ENCODE measurements at places on chromosomes 3 and 15.

GRCh38 chr3:171791692-171792076 lies 18.6 kb downstream of the PLD1 start:
- no peak for DNase-seq

DNA sequence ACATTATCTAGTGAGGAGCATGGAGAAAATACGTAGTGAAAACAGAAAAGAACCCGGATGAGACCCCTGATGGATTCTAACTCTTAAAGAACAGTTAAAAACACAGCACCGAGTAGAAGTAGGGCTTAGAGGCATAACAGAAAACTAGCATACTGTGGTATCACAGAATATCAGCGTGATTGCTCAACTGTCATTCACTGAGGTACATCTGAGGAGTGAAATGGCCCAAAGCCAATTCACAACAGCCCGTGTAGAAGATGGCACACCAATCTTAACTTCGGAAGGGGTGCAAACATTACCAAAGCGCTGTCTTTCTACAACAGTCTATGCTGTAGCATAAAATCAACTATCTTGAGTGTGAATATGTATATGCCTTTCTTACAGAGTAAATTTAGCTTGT lies 1.8 kb downstream of the CLASP2 start:
- no peak for DNase-seq

DNA sequence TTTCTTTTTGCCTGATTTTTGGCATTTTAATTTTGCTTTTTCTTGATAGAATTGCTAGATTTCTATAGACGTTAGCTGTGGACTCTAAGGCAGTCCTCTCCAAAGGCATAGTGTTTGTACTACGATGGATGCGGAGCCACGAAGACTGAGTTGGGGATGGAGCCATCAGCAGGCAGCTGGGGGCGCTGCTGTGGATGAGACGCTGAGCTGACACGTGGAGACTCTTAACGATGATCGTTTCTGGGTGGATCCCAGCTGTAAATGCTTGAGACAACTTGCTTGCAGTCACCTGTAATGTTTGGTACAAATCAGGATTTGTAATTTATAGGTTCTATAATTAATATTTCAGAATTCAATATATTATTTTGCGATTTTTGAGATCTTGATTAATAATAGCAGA lies 13.3 kb upstream of the PPP1R2 start:
- DNase-seq, result no peak

- no peak for DNase-seq
Observed at GRCh38 chr3:50146316-50146901, 8.7 kb upstream of the SEMA3F start.

DNA sequence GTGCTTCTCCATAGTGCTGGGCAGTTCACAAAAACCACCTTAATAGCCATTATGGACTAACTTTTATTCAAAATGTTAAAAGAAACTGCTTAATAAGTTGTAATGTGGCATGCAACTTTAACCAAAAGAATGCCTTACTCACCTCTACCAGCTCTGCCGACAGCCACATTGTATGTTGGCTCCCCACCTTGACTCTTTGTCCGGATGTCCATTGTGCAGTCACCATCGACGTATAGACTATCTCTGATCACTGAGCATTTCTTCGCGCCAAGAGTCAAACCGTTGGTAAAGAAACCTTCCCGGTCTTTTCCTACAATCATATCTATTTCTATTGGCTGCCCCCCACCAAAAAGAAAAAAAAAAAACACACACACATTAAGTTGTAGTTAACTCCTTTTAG lies 2.5 kb downstream of the PFN2 start:
- DNase-seq, result no peak

GRCh38 chr15:57045741-57046382 lies 127.4 kb downstream of the TCF12 start:
- DNase-seq, result no peak

GRCh38 chr3:11716573-11717290 lies 73.0 kb upstream of the VGLL4 start:
- no peak for DNase-seq

DNA sequence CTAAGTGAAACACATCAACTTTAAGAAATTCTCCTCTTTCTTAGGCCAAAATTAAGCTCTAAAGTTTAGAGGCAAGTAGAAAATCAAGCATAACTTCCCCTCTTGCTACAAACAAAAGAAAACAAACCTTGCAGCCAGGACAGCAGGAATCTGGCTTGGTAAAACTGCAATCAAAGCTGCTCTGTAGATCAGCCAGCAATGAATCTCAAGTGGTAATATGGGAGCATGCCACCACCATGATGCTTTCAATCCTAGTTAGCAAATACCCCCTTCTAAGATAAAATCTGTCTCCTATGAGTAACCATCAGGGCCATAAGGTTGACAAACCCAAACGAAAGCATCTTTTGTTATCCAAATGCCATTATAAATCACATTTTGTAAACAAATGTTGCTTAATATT lies 208.3 kb upstream of the PLSCR5 start:
- no peak for DNase-seq

GRCh38 chr3:62467966-62468722 lies 94.8 kb upstream of the FEZF2 start:
- no peak for DNase-seq

- no peak for DNase-seq
Observed at GRCh38 chr3:159501029-159501428, 487.6 kb upstream of the IL12A start.

DNA sequence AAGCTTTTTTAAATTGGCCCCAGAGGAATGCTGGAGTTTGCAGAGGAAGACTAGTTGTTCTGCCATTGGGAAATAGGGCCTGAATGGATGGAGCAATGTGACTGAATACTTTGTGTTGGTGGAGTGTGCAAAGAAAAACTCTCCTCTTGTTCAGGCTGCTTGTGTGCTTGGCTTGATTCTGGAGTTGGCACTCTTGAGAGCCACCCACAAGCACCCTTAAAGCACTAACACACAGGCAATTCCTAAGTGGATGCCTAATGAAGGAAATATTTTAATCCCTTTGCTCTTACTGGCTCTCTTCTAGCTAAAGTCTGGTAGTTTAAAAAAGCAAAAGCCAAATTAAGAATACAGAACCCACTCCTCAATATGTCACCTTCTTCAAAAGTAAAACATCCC lies 304.4 kb upstream of the C2CD4B start:
- DNase-seq, result no peak

DNA sequence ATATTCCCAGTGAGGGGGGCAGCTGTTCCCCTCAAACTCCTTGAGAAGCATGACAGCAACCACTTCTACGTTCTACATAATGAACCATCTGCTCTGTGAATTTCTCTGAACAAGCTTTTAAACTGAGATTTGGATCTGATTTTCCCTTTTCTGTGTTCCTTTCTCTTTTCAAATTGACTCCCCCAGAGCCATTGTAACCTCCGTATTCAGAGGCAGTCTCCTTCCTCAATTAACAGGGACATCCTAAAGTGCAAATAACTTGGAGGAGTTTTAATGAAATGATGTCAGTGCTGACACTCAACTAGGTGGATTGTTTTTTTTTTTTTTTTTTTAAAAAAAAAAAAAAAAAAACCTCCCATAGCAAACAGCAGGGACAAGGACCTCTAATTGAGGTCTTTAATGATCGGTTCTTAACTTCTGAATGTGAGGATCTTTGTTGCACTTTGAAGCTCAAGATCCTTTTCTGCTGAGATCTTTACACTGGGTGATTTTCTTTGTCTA lies 48.8 kb downstream of the ADAMTS9 start:
- DNase-seq, result no peak

DNA sequence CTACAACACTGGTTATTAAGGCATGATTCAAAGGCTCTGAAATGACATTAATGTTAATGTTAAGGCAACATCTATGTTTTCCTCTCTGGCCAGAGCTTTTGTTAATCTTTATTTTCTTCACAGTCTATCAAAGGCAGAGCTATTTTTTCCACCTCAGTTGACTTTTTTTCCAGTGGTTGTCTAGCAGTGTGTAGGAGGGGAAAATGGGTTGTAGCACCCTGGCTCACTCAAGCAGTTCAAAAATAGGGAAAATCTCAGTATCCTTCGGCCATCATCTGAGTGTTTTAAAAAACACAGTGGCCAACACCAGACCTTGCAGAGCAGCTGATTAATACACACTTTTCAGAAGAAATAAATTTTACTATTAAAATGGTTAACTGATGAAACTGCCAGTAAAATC lies 21.4 kb downstream of the CBLB start:
- no peak for DNase-seq

- DNase-seq, result no peak
Observed at GRCh38 chr15:81015621-81016488, 15.1 kb downstream of the TLNRD1 start.

DNA sequence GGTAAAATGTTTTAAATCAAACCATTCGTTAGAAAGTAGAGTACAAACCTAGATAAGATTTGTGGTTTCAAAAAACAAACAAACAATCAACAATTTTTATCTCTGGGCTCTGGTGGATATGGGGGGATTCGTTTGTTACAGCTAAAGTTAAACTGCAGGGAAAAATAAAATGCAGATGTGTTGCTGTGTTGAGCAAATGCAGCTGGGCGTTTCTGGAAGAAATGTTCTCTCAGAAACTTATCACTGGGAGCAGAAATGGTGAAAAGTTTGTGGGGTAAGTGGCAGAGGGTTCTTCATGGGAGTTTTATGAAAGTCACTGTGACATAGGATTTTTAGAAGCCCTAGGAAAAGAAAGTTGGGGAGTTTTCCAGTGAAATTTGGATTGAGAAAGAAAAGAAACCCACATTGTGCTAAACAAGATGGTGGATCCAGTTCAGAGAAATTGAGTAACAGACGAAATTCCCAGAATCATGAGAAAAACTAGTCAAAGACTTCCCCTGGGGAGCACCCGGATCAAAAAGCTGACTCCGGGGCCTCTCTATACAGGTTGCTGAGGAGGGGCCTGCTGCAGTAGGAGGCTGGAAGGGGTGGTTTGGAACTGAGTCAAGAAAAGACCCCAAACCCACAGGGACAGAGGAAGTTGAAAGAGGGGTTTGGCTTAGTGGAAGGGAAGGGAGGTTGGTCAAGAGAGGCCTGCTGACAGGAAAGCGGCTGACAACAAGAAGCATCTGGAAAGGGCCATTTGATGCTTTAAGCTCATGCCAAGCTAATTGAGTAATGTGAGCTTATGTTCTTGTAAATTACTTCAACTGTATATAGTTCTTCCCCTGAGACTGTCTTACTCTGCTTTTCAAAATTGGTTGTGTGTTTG lies 108.7 kb downstream of the RARB start:
- no peak for DNase-seq

DNA sequence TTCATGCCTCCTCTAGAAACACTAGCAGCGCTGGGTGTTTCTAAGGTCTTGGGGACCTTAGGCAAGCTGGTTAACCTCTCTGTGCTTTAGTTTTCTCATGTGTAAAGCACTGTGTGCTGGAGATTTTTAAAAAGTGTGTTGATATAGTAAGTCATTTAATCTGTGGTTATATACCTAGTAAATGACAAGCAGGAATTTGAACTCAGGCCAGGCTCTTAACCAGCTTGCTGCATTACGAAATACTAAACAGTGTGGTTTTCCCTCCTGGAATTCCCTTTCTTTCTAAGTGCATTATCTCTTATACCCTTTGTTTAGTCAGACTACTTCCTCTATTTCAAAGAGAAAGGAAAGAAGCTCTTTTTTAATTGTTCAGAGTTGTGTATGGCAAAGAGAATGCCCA lies 26.5 kb downstream of the NEO1 start:
- DNase-seq, result no peak

DNA sequence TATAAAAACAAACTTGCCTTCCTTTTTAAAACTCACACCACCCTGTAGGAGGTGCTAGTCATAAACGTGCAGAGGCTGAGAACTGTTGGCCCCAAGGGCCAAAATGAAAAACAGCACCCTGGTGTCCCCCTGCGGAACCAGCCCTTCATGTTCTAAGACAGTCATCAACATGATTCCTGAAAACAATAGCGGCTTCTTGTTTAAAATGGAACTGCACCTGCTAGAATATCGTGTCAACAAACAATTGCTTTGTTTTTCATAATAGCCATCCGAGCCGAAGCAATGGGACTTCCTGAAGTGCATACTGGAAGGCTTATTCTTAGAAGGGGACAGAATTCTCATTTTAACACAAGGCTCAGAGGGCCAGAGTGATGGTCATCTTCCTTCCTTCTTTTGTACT lies 43.7 kb downstream of the MECOM start:
- DNase-seq, result no peak

DNA sequence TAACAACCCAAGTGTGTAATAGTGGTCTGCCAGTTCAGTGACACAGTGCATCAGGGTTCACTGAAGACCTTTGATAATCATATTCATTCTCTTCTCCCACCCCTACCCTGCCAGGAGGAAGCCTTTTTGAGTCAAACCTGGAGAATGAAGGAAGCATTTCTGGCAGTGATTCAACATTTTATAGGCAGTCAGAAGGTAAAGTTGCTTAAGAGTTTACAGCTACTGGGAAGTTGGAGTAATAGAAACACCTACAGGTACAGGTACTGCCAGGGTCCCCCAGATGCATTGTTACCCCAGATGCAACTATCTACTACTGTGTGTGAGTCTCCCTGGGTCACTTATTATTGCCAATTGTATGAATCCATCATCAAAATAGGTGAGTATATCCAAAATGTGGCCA lies 146.9 kb upstream of the EIF1B start:
- DNase-seq, result no peak

- DNase-seq, result no peak
Observed at GRCh38 chr3:149340310-149340933, 7.0 kb upstream of the TM4SF18 start.

GRCh38 chr3:150319900-150320299 lies 88.2 kb upstream of the TSC22D2 start:
- no peak for DNase-seq

DNA sequence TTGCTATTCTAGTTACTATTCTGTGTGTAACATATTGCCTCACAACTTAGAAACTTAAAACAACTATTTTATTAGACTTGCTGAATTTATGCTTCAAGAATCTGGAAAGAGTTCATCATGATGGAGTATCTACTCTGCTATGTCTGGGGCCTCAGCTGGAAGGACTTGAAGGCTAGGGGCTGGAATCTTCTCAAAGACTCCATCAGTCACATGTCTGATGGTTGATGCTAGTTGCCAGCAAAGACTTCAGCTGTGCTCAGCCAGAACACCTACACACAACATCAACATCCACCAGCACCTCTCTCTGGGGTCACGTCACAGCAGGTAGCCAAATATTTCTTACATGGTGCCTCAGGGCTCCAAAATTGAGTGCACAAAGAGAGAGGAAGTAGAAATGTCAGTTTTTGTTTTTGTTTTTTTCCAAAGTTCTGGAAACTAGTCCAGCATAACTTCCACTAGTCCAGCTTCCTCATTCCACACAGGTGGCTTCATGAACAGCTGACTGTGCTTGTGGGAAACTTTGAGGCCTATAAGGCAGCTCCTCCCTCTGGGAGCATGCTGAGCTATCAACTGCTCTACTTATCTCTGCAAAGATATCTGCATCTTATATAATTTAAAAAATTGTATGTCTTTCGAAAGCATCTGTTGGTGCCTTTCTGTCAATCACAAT lies 325.4 kb upstream of the AGTR1 start:
- DNase-seq, result no peak

- DNase-seq, result no peak
Observed at GRCh38 chr3:17090280-17090983, 205.7 kb downstream of the PLCL2 start.

GRCh38 chr15:67340630-67341029 lies 86.0 kb downstream of the IQCH start:
- no peak for DNase-seq
